ENCODE measurements at places on chromosomes 2 and 18.

DNA sequence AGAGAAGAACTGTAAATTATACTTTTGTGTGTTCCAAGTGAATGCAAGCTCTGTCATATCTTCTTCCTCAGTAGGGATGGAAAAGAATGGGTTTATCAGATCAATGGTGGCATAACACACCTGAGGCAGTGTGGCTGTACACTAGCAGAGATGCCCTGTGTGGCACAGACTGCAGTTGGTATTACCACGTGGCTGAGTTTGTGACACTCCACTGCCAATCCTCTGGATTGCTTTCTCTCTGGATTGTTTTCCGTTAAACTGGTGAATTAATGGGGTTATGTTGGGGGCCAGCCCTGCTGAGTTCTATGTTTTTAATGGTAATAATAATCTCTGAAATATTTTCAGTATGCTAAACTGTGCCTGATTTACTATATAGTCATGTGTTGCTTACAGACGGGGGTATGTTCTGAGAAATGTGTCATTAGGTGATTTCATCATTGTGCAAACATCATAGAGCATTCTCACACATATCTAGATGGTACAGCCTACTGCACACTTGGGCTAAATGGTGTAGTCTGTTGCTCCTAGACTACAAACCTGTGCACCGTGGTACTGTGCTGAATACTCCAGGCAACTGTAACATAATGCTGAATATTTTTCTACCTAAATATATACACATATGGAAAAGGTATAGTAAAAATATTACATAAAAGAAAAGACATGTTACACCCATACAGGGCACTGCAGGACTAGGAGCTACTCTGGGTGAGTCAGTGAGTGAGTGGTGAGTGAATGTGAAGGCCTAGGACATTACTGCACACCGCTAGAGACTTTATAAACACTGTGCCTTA, 84.7 kb upstream of the ST6GAL2 start:
- no peak for DNase-seq

DNA sequence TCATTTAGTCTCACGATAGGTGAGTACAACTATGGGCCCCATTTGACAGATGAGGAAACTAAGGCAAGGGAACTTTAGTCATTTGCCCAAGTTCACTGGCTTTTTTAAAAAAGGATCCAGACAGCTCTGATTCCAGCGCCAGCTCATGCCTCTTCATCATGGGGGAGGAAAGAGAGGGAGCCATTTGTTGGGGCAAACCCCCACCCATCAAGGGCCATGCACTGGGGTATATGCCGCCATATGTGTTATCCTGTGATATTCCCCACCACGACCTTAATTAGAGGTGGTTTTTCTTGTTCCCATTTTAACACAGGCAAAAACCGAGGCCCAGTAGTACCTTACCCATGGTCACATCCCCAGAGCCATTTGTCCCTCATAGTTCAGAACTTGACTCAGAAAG, 649 bp upstream of the GPBAR1 start:
- no peak for DNase-seq

GRCh38 chr2:142805244-142805643, 72.2 kb upstream of the KYNU start:
- no peak for DNase-seq

GRCh38 chr18:43876748-43877147, 599.5 kb upstream of the SYT4 start:
- no peak for DNase-seq

- DNase-seq, result no peak
Observed at GRCh38 chr18:59959606-59960005, 59.8 kb downstream of the PMAIP1 start.

- DNase-seq, result no peak
Observed at GRCh38 chr2:84238907-84239306, 220.2 kb downstream of the SUCLG1 start.
